ENCODE measurements at places on chromosomes 6 and 20.

DNA sequence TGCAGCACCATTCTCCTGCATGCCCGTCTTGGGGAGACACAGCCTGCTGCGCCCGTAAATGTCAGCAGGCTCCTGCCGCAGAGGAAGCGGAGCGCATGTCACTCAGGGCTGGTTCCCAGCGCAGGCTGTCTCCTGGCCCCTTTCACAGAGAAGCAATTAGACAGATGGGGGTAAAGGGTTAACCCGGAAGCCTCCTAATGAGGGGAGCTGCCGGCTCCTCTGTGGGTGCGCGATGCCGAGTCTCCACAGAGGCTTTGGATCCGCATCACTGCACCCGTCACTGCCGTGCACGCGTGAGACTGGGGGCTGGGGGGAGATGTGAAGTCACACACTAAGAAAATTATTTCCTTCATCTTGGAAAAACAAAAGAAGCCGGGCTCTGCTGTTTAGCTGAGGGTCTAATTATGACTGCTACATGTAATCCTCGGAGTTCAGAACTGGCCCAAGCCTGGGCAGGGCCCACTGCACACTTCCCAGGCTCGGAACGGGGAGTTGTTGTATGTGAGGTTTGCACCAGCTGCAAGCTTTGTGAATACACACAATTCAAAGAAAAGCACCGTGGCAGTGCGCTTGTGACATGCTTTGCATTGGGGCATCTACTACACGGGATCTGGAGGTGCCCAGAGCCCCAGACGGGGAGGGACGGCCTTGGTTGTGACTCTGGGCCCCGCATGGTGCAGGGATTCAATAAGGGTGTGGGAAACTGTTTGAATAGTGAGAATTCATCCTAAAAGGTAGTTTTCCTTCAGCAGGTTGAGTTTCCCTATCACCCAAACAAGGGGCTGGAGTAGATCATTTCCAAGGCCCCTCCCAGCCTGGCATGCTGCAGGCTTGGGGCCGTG is 331.6 kb downstream of the TAF4 start:
- DNase-seq = no peak

- DNase-seq = no peak
Measured at GRCh38 chr6:28710466-28711191, 184.9 kb downstream of the GPX5 start.

GRCh38 chr6:13398421-13398994 is 70.2 kb upstream of the TBC1D7 start:
- no peak for DNase-seq

GRCh38 chr6:127120023-127120786 is 1.7 kb downstream of the RSPO3 start:
- DNase-seq = no peak

- DNase-seq = no peak
Measured at GRCh38 chr20:62048821-62049291, 16.8 kb downstream of the TAF4 start.

DNA sequence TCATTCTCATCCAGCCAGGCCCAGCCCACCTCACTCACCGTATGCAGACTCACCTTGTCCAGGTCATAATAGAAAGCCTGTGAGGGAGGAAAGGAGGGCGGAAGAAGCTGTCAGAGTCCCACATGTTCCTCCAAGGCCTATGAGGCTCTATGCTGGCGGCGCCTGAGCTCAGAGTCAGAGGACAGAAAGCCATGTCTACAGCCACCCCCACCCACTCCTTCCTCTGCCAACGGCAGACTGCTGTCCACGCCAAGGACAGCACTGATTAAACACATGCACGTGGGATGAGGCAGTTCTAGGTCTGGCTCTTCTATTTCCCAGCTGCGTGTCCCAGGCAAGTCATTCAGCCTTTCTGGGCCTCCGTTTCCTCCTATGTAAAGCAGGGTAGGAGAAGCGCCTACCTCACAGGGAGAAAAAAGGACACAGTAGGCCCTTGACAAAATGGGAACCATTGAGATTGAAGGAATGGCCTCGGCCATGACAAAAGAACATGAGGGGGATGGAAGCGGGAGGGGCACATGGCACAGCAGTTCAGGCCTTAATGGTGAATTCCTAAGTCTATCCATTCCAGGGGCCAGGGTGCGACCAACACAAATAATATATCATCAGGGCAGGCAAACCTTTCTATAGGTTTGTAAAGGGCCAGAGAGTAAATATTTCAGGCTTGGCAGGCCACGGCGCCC is 80.1 kb downstream of the RIPOR3 start:
- no peak for DNase-seq

All from activated T-cell treated with anti-CD3 and anti-CD28 coated beads for 4 hours (primary cell).